ENCODE measurements at places on chromosomes 5 and 9.

- DNase-seq: no peak
These were observed 76.8 kb downstream of the LMX1B start for GRCh38 chr9:126690431-126691051.

GRCh38 chr5:121138495-121138907, 674.4 kb downstream of the PRR16 start:
- no peak for DNase-seq

DNA sequence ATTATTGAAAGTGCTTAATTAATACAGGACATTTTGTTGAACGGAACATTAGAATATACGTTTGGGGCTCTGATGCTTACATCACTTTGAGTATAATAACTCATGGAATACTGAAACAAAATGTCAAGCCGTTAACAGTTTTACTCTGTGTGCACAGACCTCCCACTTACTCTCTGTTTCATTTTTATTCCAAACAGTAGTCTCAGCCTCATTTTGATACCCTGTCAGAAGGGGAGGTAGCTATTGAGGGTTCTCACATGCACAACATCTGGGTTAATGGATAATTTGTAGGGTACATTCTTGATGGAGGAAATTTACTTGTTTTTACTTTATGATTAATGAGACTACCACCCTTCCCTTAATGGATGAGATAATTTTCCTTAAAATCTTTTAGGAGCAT, 59.0 kb downstream of the SCAMP1 start:
- DNase-seq: no peak

DNA sequence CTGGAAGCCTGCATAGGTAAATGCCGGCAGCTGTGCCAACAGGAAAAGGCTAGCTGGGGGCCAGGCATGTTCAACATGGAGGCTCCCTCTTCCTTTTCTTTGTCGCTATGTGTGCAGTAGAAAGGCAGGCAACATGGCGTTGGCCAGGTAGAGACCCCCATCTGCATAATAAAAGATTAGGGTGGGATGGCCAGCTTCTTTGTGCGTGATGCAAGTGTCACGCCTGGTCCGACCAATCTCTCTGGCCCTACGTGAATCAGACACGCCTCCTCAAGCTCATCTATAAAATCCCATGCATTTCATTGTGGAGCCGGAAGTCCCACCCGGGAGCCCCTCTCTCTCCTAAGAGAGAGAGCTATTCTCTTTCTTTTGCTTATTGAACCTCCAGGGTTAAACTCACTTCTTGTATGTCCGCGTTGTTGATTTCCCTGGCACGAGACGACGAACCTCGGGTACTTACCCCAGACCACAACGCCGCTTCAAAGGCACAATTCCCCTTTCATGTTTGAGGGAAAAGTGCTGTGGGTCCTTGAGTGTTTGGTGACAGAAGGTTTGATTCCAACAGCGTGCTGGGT, 25.0 kb upstream of the C5orf47 start:
- DNase-seq: peak; percentile 80

DNA sequence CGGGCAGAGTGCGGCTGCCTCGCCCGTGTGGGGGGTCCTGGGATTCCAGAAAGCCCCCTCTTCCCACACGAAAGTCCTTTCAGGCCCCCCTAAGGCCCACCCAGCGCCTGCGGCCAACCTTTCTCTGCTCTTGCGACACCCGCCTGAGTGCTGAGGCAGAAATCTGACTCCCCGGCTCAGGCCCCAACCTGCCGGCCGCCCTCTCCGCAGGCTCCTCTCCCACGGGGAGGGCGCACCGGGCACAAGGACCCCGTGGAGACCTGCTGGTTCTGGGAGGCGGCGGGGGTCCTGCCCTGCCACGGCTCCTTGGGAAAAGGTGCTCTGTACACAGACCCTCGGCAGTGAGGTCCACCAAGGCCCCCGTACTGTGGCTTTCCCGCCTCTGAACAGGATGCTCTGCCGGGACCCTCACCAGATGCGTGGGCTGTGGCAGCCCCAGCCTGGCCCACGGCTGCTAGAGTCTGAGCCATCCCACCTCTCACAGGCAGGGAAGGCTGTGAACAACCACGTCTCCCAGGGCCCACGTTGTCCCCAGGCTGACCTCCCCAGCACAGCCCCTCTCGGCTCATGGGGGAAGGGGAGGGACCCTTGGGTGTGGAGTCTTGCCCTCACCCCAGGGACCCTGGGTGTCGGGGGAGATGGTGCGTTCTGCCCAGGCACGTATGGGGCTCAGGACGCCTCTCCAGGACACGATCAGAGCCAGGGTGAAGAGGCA, 41.5 kb upstream of the EGFL7 start:
- no peak for DNase-seq

DNA sequence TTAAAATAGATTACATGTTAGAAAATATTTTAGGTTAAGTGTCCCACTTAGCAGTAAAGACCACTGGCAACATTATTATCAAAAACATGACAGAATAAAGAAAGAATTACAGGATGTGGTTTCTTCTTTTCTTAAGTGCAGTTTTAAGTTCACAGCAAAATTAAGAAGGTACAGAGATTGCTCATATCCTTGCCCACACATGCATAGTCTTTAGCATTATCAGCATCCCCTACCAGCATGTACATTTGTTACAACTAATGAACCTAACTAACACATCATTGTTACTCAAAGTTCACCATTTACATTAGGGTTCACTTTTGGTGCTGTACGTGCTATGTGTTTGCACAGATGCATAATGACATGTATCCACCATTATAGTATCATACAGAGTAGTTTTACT, 837.7 kb upstream of the CDH9 start:
- no peak for DNase-seq

GRCh38 chr5:163361450-163361849, 75.9 kb upstream of the CCNG1 start:
- no peak for DNase-seq

GRCh38 chr9:104970271-104970987, 42.5 kb upstream of the ABCA1 start:
- DNase-seq: no peak

DNA sequence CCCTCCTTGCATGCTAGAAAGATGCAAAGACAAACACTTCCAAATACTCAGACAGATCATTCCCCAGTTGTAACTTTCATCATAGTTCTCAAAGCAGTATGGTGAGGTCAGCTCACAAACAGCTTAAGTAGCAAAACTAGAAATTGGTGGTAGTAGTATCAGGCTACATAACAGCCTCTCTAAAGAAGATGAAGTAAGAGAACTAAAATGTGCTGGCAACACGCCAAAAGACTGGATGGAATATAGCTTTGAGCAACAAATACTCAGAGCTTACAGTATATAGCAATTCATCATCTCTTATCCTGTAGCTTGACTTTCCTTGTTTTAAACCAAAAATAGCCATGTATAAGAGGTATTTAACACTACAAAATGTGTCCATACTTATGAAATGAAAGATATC, 7.5 kb downstream of the PFDN1 start:
- DNase-seq: no peak

DNA sequence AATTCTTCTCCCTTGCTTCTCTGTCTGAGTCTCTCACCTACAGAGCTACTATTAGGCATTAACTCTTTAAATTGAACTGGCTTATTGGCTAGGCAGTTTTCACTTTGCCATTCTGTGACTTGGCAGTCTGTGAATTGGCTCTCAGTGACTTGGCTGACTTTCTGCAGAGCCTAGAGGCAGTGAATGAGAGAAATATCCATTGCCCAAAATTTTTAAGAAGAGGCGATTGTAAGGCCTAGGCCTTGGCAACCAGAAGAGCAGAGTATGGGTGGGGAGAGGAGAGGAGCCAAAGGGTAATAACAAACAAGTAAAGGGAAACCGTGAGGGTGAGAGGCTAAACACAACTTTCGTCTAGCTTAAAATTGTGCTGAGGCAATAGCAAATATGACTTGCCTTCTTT, 176.7 kb downstream of the PRR16 start:
- no peak for DNase-seq

Measured in iPS DF 19.7 (cell line).